ENCODE measurements at places on chromosomes 7 and 10. TPM values are rescaled to one million over a fixed set of nuclear protein-coding genes. Genes with fewer than 3 reads are reported as not detected.

Gene AGAP9
- 21.8 TPM for total RNA-seq

DNA sequence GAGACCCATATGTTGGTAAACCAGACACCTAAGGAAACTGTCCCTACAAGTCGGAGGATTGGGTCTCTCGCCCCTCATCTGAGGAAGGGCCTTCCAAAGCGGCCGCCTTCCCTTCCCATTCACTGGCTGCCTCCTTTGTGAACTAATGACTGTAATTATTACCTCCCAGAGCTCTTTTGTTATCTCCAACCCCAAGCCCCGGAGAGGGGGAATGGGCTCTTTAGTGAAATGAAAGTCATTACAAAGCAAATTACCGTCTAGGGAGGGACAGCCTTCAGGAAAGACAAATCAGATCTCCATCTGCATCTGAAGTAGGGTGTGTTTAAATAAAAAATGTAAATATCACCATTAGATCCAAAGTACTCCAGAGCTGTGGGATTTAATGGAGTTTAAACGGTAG is 2.6 kb upstream of the GAD2 start:
- DNase-seq = no peak

GRCh38 chr10:132461103-132461682 is 64.2 kb downstream of the PWWP2B start:
- no peak for DNase-seq

DNA sequence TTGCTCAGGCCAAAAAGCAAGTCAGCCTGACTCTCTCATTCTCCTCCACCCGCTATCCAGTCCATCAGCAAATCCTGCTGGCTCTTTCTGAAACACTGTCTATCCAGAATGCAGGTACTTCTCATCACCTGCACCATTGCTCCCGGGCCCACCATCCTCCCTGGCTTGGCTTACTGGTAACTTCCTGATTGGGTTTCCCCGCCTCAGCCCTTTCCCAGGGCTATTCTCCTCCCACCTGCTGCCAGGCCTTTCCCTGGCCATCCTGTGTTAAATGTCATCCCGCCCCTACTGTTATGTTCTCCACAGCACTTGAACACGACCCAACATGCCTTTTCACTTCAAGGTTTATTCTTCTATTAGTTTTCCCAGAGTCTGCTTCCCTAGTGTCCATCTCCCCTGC is 124.0 kb downstream of the CNNM2 start:
- DNase-seq = no peak

GRCh38 chr7:17030559-17030958 is 148.8 kb upstream of the AGR3 start:
- DNase-seq = no peak
